ENCODE measurements at places on chromosomes 11 and 22.

DNA sequence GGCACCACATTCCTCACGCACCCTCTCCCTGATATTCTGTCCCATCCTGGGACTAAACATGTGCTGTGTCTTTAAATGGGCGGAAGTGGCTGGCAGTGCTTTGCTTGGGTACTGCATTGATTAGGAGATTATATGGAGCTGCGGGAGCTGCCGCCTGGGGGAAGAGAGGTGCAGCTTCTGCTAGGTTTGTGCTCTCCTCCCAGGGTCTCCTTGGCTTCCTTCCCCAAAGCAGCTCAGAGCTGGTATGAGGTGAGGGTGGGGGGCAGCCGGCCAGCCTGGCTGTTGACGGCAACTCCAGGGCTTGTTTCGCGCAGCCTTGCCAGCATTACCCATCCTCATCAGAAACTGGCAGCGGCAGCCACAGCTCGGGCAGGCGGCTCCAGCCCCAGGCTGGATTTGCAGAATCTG lies 95.4 kb downstream of the GRAMD1B start:
- no peak for DNase-seq

DNA sequence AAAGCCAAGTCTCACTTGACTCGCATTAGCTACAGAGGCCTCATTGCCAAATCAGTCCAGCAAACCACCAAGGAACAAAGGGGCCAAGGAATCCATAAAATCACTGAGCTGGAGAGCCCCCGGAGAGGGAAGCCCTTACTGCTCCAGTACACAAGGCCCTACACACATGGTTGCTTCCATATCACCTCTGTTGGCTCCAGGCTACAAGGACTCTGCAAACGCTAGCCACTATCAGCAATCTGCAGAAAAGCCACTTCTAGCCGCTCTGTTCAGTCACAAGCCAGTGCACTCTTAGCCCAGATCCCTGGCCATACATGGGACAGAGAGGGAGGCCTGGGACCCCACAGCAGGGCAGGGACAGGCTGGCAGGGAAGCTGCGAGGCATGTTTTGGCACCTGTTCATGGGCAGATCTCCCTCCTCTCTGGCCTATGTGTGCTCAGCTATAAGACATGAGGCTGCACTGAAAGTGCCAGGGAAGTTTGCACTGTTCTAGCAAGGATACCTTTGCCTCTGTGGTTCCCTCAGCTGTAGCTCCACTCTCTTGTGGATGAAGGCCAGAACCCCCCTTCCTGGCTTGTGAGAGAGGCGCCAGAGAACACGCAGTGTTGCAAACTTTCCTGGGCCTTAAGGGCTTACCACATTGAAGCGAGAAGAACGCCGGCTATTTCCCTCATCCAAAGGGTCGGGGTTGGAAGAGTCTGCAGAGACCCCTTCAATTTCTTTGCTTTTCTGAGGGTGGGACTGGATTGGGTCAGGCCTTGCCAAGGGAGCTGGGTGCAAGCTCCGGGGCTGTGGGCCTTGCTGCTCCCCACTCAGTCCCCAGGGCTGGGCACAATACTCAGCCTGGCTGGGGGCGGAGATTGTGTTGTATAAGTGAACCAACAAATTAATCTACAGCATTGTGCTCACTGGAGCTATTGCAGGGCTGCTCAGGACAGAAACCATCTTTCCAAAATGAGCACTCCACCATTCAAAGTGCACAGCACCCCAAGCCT lies 108.7 kb upstream of the PITPNB start:
- DNase-seq: no peak

DNA sequence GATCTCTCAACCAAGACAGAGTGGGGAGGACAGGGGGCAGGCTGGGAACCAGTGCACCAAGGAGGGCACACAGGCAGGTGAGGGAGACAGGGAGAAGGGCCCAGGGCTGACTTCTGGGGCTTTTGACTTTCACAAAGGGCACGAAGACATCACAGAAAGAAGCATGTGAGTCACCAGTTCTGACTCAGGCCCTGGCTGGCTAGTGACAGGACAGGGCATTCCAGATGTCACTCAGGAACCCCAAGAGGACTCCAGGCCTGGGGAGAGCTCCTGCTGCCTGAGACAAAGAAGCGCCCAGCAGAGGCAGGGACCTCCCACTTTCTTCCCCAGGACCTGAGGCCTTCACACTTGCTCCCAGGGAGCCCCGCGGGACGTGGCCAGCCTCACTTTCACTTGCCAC lies 497.2 kb downstream of the BUD13 start:
- DNase-seq: no peak

GRCh38 chr11:86588566-86589090 lies 83.8 kb downstream of the ME3 start:
- DNase-seq: no peak

- no peak for DNase-seq
These were observed 85.9 kb downstream of the WNT7B start for GRCh38 chr22:45891021-45891421.

DNA sequence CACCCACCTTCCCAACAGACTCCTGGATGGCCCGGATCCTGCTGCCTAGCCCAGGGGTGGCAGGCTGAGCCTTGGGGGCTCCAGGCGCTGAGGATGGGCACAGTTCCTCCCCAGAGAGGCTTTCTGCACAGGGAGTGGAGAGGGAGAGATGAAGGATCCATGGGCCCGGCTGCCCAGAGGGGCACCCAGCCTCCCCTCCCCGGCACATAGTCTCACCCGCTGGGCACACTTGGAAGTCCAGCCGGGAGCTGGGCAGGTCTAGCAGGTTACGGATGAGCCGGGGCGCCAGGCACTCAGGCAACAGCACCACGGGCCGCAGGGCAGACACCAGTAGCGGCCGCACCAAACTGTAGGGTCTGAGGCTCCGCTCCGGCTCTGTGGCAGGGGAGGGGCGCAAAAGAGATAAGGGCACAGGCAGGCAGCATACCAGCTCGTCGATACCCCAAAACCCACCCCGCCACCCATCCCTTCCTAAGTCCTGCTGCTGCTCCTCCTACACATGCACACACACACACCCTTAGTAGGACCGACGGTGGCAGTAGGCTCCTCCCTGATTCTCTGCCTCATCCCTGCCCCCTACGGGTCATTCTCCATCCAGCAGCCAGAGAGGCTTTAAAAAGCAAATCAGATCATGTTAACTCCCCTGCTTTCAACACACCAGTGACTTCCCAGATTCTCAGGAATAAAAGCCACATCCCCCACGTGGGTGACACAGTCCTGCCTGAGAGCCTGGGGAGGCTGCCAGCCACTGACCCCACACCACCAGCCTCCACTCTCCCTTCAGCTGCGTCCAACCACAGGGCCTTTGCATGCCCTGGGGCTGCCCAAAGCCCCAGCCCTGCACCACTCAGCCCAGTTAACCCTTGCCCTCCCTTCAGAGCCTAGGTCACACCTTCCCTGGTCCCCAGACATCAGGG lies 6.5 kb upstream of the MFNG start:
- peak; percentile 26 for DNase-seq
